Mucosa of descending colon (tissue), 3 donors: ENCODE measurements at places on chromosomes 1 and 21. TPM values are rescaled to one million over a fixed set of nuclear protein-coding genes. Genes with fewer than 3 reads are reported as not detected.

GRCh38 chr1:18581420-18581880 is 49.2 kb upstream of the PAX7 start:
- peak; percentile 58 for DNase-seq

DNA sequence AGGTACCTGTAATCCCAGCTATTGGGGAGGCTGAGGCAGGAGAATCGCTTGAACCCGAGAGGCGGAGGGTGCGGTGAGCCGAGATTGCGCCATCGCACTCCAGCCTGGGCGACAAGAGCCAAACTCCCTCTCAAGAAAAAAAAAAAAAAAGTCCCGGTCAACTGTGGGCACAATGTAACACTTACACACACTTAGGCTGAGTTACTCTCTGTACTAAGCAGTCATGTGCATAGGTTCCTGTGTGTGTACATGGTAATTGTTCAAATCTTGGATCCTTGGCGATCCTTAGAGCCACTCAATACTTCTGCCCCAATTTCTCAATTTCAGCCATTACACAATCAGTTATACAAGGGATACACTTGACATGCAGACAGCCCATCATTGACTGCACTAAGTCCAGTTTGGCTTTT is 11.6 kb downstream of the SDCCAG8 start:
- DNase-seq: no peak

HCRTR1 gene
- total RNA-seq: not detected

SLC22A15 gene
- total RNA-seq: 2.4 TPM

CELA3A gene
- total RNA-seq: not detected
